Stimulated activated CD4-positive, alpha-beta T cell treated with anti-CD3 and anti-CD28 coated beads, TNF-alpha, amount 100 ng/mL, for 24 hours (primary cell): ENCODE measurements at places on chromosomes 11 and 22.
A peak's percentile ranks its signal among the peaks of the same experiment; 100 is the strongest.

GRCh38 chr11:113723787-113724186 lies 17.7 kb upstream of the TMPRSS5 start:
- DNase-seq = no peak

DNA sequence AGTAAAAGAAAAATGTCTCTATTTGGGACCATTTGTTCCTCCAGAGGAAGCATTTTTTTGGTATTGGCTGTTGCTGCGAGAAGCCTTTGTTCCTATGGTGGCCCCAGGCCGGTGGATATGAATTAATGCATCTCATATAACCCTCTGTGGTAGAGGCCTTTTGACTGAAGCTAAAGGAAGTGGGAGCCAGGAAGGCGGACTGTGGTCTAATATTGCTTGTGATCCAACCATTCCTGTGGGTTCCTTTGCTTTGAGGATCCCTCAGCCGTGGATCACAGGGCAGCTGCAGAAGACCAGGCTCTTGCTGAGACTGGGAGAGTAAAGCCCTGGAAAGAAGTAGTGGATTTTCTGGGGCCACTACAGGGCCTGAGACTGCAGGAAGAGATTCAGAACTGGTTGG lies 68.3 kb upstream of the NAV2 start:
- no peak for DNase-seq

GRCh38 chr11:55949330-55949729 lies 13.1 kb upstream of the OR5I1 start:
- DNase-seq = no peak

GRCh38 chr11:1165256-1166041 lies 7.7 kb downstream of the MUC5AC start:
- DNase-seq = no peak

GRCh38 chr22:42719656-42720262 lies 911 bp downstream of the A4GALT start:
- no peak for DNase-seq

GRCh38 chr22:45207981-45208664 lies 32.6 kb downstream of the KIAA0930 start:
- no peak for DNase-seq

- DNase-seq = no peak
Observed at GRCh38 chr11:8601376-8602133, 7.5 kb upstream of the STK33 start.

DNA sequence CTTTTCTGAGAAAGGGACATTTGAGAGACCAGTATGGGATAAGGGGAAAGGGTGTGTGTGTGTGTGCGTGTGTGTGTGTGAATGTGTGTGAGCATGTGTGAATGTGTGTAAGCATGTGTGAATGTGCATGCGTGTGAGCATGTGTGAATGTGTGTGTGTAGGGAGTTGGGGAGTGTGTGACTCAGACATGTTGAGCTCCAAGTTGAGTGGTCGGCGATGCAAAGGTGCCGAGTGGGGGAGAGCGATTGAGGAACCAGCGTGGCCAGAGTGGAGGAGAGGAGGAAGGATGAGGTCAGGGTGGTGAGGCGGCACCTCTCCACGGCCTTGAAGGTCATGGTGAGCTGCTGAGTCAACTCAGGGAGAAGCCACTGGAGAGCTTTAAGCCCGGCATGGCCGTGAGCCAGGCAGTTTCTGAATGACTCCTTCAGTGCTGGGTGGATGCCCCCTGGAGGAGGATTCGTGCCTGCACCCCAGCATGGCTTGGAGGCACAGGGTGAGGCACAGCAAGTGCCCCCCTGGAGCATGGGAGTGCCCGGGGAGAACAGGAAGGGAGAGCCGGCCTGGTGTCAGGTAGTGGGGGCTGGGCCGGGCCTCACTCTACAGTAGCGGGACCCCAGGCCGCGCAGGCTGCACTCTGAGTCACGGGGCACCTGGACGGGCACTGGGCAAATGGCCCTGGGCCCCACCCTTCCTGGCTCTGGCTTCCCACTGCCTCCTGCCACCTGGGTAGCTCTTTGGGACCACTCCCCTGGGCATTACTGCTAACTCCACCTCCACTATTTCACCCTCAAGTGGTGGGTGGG lies 8.2 kb upstream of the CCDC88B start:
- DNase-seq = peak; percentile 52

DNA sequence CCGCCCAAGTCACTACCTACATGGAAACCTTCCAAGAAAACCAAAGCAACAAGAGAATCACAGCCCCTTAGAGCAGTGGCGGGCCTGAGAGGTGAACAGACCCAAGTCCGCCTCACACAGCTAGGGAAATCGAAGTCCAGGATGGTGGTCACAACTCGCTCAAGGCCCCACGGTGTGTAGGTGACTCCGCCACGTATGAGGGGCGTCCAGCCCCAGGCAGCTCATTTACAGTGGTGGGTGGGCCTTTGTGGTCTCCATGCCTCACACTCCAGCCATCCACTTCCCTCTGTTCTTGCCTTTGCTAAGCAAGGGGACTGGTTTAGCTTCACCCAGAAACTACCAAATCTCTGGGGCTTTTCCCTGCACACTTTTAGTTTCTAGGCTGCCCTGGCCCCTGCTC lies 9.7 kb upstream of the TCF20 start:
- no peak for DNase-seq

DNA sequence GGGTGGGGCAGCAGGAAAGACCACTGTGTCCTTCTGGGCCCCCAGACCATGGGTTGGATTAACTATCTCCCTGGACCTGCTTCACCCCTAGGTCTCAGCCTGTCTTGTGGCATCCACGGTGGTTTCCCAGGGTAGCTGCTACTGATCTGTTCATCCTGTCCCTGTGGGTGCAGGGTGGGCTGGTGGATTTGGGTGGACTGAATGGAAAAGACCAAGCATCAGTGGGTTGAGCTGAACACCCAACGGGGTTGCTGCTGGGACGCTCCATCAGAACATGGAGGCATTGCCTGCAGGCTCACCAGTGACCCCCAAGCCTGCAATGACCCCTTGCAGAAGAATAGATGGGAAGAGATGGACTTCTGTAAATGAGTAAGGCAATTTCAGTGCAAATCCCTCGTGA lies 812.1 kb downstream of the TBC1D22A start:
- DNase-seq = no peak

DNA sequence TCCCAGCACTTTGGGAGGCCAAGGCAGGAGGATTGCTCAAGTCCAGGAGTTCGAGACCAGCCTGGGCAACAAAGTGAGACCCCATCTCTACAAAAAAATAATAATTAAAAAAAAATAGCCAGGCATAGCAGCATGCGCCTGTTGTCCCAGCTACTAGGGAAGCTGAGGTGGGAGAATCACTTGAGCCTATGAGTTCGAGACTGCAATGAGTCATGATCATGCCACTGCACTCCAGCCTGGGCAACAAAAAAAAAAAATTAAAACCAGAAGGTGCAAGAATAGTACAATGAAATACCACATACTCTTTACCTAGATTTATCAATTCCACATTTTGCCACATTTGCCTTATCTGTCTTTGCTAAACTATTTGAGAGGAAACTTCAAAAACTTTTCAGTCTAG lies 8.2 kb downstream of the DPF2 start:
- DNase-seq = no peak

GRCh38 chr11:95549301-95549700 lies 240.3 kb downstream of the FAM76B start:
- no peak for DNase-seq

DNA sequence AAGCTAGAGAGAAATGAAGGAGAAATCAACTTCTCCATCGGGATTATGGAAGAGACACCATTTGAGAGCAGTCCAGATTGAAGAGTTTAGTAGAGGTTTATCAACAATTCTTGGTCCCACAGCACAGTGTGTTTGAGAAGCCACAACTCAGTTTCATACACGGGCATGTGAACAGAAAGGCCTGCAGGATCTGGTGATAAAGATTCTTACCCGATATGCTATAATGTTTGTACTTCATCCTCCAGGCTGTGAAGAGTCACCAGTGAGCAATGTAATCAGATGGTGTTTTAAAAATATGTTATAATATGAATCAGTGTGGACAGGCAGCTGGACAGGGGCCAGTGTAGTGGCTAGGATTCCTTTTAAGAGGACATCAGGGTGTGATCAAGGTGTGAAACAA lies 29.7 kb upstream of the VWA5A start:
- no peak for DNase-seq

DNA sequence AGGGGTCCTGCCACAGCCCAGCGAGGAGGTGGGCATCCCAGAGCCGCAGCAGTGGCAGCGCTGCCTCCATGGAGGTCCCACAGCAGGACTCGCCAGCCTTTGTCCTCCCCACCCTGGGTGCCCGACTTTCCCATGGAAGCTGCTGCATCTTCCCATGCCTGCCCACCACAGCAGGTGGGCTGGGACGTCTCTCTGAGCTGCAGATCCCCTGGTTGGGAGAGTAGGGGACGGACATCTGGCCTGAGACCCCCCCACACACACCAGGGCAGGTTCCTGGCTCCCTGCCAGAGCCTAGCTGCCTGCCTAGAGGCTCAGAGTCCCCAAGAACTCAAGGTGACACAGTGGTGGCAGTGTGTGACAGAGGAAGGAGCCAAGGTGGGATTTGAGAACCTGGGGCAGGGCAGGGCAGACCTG lies 21.5 kb upstream of the PRR5 start:
- no peak for DNase-seq

- no peak for DNase-seq
Observed at GRCh38 chr11:92512204-92512569, 287.6 kb downstream of the FAT3 start.

DNA sequence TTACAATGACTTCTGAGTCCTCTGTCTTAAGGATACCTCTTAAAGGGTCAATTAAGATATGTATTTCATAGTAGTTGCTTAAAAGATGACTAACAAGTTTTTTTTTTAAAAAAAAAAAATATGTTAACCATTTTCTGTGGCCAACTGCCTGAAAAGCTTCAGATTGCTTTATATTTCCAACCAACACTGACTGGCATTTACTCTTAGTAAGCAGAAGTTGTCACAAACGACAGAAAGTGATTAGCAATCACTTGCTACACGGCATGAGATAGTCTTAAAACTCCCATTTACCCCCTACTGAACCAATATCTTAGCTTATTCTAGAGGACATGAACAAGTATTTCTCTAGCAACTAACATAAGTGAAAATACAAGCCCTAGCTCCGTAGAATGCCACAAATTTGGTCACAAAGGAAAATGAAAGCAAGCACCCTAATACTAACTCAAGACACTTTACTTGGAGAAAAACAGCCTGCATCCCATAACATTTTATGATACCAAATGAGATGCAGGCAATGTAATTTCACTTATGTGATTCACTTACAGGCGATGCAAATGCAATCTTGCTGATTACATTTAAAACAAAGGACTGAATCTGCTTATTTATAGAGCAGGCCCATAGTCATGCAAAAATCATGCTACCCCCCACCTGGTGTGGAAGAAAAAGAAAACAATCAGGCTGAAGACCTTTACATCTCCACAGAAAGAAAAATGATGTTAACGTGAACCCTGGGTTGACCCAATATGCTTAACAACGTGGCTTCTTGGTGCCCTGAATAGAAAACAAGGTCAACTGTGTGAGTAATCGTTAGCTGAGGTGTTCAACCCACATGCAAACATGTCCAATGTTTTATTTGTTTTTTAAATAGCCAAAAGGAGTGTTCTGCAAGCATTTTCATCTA lies 25.7 kb downstream of the MPPED2 start:
- no peak for DNase-seq

DNA sequence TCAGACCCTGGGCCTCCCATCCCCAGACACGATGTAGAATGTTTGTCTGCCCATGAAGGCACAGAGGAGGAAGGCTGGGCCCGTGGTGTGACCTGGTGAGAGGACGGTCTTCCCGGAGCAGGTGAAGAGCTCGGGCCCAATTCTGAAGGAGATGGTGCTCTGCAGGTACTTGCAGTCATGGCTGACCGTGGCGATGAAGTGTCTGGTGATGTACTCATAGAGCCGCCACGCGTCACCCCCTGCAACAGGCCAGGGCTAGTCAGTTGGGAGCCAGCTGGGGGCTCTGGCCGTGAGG lies 10.0 kb upstream of the PPM1F start:
- DNase-seq = no peak

- no peak for DNase-seq
Observed at GRCh38 chr11:24661331-24661730, 164.5 kb downstream of the LUZP2 start.

DNA sequence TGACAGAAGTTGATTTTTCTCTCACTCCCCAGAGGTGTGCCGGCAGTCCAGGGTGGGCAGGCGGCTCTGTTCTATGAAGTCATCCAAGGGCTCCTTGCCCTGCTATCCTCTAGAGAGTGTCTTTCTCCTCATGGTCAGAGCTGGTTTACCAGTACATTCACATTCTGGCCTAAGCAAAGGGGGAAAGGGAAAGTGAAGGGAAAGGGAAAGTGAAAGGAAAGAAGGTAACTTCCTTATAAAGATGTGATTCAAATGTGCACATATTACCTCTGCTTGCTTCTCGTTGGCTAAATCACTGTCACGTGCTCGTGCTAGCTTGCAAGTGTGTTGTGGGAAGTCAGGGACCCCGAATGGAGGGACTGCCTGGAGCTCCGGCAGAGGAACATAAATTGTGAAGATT lies 2.9 kb upstream of the HTATIP2 start:
- no peak for DNase-seq

DNA sequence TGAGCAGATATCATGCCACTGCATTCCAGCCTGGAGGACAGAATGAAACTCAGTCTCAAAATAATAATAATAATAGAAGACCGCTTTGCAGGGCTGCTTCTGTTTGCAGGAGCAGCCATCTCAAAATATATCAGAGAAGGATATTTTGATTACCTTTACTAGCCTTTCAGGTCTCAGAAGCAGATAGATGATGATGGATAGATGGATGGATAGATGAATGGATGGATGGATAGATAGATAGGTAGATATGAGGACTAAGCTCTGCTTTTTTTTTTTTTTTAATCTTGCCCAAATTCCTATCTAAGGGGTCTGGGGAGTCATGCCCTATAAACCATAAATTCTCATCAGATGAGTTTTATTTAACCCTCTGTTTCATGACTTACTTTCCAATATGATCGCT lies 18.5 kb downstream of the APOBEC3H start:
- no peak for DNase-seq

GRCh38 chr22:49418341-49418894 lies 409.3 kb downstream of the BRD1 start:
- DNase-seq = no peak

- no peak for DNase-seq
Observed at GRCh38 chr11:64100360-64100759, 64.6 kb downstream of the FLRT1 start.

DNA sequence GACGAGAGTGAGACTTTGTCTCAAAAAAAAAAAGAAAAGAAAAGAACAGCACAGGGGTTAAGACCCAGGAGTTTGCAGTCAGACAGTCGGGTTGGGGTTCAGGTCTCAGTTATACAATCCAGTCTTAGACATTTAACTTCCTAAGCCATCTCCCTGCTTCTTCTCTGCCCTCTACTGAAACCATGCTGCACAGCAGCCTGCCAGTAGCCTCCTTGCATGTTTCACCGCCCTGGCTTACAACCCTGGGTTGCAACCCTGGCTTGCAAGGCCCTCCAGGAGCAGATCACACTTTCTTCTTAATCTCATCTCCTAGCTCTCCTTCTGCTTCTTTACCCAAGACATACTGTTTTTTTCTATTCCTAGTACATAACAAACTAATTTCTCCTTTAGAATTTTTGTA lies 5.9 kb upstream of the B3GAT3 start:
- no peak for DNase-seq

DNA sequence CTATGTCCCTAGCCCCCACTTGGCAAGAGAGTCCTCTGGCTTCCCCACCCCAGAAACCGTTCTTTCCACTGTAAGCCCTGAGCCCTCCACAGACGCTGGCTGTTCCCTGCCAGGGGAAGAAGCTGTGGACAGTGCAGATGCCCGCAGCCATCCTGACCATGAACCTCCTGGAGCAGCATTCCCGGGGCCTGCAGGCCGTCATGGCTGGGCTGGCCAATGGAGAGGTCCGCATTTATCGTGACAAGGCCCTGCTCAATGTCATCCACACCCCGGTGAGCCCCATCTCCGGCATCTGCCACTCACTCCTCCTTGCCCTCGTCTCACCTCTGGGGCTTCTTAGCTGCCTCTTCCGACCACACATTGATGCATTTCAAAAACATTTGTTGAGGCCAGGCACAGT lies 13.2 kb downstream of the BBS1 start:
- DNase-seq = no peak
